ENCODE measurements at places on chromosomes 16 and 17.

DNA sequence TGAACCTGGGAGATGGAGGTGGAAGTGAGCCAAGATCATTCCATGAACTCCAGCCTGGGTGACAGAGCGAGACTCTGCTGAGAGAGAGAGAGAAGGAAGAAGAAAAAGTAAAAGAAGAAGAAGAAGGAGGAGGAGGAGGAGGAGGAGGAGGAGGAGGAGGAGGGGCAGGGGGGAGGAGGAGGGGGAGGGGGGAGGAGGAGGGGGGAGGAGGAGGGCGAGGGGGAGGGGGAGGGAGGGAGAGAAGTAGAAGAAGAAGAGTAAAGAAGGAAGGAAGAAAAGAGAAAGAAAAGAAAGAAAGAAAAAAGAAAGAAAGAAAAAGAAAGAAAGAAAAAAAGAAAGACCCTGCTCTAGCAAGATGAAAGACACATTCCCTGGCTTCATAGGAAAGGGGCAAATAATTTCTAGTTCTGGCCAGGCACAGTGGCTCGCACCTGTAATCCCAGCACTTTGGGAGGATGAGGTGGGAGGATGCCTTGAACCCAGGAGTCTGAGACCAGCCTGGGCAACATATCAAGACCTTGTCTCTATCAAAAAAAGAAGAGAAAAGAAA, 23.6 kb downstream of the SOCS1 start:
- DNase-seq = no peak

DNA sequence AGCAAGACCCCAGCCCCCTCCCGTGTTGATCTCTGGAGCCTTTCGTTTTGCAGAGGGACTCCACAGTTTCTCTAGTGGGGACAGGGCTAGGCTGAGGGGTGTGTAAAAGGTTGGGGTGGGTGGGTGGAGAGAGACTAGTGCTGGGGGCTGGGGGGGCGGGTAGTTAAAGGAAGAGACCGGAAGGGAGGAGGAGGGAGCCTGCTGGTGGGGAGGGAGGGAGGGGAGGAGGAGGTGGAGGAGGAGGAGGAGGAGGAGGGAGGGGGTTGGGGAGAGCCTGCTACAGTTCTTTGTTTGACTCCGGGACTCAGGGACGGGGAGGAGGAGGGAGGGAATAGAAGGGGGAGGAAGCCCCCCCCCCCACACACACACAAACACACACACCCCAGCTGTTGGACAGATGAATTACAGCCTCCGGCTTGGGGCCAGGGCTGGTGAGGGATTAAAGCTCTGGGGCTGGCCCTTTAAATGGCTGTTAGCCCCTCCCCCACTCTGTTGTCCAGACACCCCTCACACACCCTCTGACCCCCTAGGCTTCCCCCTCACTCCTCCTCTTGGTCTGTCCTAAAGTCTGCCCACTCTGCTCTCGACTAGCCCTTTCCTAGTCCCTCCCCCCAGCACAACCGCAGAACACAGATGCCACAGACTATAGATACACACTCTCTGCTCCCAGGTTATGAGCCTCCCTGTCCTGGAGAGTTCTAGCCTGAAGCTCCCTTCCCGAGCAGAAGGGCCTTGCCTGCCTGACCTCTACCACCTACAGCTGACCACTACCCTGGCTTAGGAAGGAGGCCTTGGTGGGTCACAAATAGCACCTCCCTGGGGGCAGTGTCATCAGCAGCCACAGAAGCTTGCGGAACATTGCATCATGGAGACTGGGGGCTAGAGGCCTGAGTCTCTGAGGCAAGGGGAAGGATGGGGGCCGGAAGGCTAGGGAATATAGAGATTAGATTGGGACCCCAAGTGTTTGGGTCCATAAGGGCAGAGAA, 4.4 kb downstream of the KDM6B start:
- DNase-seq = peak; percentile 96

GRCh38 chr16:31695667-31696066, 168.0 kb downstream of the AHSP start:
- DNase-seq = no peak

GRCh38 chr16:57192146-57192545, 6.0 kb downstream of the RSPRY1 start:
- DNase-seq = no peak

DNA sequence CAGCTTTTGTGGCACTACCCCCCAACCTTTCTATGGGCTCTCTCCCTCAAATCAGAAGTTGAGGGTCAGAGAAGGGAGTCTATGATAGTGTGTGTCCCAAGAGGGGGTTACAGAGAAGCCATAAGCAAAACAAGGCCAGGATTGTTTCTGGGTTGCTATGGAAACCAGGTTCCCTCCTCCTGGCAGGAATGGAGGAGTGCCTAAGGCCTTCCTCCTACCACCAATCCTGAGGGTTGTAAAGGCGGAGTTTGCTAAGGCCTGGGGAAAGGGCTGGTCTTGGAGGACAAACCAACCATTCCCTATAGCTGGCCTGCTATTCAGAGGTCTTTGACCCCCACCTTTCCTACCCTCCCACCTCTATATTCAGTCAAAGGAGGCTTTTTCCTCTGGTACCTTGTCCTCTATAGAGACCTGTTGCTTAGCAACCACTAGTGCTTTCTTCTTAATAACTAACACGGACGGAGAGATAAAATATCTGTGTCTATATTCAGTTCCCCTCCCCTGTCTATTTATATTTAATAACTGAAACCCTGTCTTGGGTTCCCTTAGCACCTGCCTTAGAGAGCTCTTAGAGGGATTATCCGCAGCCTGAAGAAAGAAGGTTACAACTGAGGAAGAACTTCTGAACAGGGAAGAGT, 43.4 kb downstream of the NEUROD2 start:
- no peak for DNase-seq

GRCh38 chr16:53864819-53865493, 161.0 kb downstream of the FTO start:
- DNase-seq = no peak

GRCh38 chr17:17512866-17513265, 16.7 kb upstream of the RASD1 start:
- no peak for DNase-seq

DNA sequence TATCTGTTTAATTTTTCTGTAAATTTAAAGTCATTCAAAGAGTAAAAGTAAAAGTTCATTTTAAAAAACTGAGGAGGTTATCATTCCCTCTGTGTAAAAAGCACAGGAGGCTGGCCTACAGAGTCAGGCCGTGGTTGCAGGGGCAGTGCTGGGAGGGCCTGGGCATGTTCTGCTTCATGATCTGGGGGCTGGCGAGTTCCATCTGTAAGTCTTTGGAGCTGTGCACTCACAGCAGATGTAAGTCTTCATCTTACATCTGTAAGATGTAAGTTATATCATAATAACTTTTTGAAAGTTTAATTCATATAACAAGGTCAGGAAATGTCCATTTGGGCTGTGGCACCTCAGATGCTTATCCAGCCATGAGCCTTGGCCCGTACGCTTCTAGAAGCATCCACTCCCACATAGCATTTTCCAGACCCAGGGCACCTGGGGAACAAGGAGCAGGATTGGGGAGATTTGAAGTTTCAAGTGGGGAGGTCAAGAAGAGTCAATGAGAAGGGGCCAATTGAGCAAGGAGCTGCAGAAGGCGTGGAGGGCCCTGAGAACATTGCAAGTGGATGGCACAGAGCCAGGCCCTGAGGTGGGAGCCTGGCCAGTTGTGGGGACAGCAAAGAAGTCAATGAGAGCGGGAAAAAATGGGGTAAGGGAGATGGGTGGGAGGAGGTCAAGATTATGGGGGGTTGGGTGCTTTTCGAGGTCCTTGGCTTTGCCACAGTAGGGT, 54.1 kb downstream of the TNFRSF13B start:
- no peak for DNase-seq

DNA sequence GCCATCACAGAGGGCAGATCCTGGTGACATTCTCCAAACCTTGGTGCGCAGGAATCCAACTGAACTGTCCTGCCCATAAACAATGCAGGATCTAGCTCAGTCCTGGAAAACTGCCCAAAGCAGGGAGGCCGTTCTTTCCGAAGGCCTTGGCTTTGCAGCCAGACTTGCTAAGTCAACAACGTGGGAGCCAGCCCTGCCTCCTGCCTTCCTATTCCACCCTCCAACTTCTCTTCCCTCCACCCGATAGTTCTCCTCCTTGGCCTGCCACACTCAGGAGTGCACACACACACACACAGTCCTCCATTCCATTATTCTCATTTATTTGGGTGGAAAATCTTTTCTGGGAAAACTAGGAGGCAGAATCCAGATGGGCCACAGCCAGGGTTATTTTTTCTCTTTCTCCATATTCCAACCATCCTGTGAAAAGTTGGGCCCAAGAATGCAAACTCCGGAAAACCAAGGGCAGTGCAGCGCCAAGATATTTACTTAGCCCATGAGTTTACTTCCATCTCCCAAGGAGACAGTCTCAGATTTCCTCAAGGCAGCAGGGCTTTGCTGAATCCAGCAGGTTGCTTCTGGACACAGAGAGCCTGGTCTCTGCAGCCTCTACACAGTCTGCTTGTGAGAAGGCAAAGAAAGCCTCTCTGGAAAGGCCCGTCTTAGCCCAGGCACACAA, 15.8 kb downstream of the COPRS start:
- DNase-seq = peak; percentile 61

- no peak for DNase-seq
Observed at GRCh38 chr16:58217311-58217925, 19.5 kb upstream of the CSNK2A2 start.

DNA sequence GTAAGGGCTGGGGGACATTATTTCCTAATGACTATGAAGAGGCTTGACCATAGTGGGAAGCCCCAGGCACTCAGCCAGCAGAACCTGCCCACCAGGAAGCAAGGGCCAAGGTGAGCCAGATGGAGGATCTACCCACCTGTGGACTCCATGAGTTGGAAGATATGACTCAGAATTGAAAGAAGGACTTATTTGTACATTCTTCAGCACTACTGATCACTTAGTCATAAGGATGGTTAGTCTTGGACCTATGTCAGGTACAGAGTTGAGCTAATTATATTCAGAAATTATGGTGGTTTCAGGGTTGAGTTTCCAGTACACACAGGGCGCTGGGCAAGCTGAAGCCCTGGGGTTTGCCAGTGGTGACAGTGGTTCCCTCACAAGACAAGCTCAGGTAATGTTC, 24.0 kb upstream of the GRIN2A start:
- no peak for DNase-seq

GRCh38 chr17:79755591-79755990, 22.4 kb upstream of the CBX2 start:
- DNase-seq = no peak

- no peak for DNase-seq
Observed at GRCh38 chr16:25692351-25692741, 587 bp downstream of the HS3ST4 start.

- DNase-seq = no peak
Observed at GRCh38 chr17:418421-418751, 65.8 kb upstream of the RPH3AL start.

DNA sequence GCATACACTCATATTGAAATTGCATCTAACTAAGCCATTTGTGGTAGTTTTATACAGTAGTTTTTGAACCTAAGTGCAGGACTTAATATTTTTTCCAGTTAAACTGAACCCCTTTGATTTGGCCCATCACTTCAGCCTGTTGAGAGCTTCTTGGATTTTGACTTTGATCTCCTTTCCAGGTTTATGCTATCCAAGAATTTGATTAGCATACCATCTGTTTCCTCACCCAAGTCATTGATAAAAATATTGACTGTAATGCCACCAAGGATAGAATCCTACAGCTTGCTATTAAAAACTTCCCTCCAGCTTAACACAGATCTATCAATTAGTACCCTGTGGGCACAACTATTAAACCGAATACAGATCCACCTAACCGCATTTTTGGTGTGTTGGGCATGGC, 7.2 kb downstream of the TMEM94 start:
- no peak for DNase-seq

DNA sequence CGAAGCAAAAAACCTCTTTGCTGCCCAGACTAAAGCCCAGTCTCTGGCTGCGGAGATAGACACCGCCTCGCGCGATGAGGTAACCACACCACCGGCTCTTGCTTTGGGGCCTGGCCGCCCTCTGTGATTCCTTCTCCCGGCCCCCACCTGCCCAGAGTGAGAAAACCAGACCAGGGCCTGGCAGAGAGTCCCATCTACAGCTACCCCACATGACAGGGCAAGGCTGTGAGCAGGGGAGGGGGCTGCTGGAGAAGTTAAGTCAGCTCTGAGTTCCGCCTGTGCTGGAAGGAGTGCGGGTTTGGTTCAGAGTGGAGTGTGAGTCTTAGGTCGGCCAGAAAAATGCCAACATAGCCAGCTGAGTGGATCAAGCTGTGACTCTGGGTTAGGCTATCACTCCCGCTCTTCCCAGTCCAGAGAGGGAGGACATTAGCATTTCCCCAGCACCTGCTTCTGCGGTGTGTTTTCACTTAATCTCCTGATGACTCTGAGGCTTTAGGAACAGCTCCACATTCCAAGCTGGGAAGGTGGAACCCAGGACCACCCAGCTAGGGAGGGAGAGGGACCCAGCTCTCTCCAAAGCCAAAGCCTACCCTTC, 139.0 kb downstream of the RAB11FIP4 start:
- no peak for DNase-seq

GRCh38 chr16:85707528-85708095, 18.9 kb upstream of the GINS2 start:
- DNase-seq = no peak

GRCh38 chr16:74723256-74723655, 22.6 kb upstream of the MLKL start:
- DNase-seq = no peak

DNA sequence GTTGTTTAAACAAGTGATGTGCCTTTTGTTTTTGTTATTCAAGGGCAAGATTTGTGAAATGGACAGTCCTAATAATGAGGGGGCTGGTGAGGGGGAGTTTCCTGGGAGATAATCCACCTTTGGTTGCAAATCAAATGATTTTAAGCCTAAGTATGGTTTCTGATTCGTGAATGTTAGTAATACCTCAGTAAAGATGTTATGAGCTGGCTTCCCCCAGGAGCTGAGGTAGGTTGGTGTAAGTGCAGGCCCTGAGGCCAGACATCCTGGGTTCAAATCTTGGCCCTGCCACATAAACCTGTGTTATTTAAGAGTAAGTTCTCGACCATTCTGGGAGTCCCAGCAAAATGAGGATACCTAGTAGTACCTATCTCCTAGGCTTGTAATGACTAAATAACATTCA, 1.5 kb downstream of the SNX29 start:
- DNase-seq = no peak

DNA sequence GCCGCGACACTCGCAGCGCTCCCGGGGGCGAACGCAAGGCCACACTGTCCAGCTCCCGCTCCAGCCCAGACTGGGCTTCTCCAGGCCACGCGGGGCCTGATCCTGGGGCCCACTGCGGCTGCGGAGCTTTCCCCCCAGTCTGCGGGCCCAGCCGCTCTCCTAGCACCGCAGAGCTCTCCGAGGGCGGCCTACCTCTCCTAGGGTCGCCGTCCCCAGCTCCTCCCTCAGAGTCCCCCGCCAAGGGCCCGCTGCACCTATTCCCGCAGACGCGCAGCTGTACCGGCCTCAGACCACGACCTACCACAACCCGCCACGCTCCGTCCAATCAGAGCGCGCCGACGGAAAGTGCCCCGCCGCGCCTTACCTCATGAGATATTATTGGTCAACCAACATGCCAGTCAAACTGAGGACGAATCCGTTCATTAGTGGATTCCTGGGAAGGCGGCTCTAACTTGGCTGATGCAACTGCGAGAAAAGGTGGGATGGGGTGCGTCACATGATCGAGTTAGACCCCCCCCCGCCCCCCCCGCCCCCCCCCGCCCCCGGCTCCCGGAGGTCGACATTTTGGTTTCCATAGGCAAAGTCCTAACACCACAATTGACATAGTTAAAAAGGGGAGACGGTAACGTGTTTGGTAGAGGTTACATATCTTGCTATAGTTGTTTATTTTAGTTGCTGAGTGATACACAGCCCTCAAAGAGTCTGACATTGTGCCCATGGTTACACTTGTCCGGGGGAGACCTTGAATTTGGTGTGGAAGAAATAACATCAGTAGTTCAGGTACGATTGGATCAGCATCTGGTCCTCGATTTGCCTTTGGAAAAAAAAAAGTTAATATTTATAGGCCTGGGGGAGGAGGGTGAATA, at the start of gene AARS1:
Gene AARS1, minus strand, starts transcription at position 278 of the 866 bp plus-strand sequence. CDS start 6,743 bp downstream, outside the sequence.
- peak; percentile 100 for DNase-seq

GRCh38 chr17:338442-339192, 14.0 kb downstream of the RPH3AL start:
- peak; percentile 64 for DNase-seq

All from fibroblast of villous mesenchyme (primary cell).